ENCODE measurements at places on chromosomes 5 and 9. TPM values are rescaled to one million over a fixed set of nuclear protein-coding genes. Genes with fewer than 3 reads are reported as not detected.
A peak's percentile ranks its signal among the peaks of the same experiment; 100 is the strongest.

DNA sequence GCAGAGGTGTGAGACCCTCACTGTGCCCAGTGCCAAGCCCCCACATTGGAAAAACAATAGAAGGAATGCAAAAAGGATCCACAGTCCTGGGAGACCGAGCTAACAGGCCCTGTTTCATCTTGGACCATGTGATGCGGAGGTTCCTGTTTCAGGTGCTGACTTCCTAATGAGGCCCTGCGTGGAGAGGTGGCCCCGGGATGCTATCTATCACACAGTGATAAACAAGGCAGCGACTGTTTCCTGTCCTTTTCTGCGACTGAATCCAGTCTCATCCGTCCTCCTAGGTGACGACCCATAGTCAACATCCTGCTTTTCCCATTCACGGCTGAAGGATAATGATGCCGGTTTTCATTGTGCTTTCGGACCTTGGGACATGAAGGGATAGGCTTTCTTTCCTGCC is 56.4 kb upstream of the BOD1 start:
- H3K36me3 ChIP-seq: no peaks in the 10 kb centered on the region
- no peak overlapping the region for H3K4me3 ChIP-seq
- no peaks in the 10 kb centered on the region for H3K27me3 ChIP-seq
- no peak for DNase-seq

GRCh38 chr5:143979044-143979690 is 167.2 kb downstream of the HMHB1 start:
- H3K36me3 ChIP-seq: no peaks in the 10 kb centered on the region
- H3K4me1 ChIP-seq: no peaks in the 10 kb centered on the region
- H3K27ac ChIP-seq: no peak overlapping the region
- H3K4me3 ChIP-seq: no peak overlapping the region

- no peaks in the 10 kb centered on the region for H3K36me3 ChIP-seq
- H3K27me3 ChIP-seq: no peaks in the 10 kb centered on the region
- no peak overlapping the region for H3K27ac ChIP-seq
Measured at GRCh38 chr5:81908044-81908443, 63.8 kb upstream of the ATG10 start.

HRH2 gene
- 13.7 TPM for total RNA-seq

GRCh38 chr9:122122903-122123632 is 30.0 kb upstream of the TTLL11 start:
- peak; percentile 77 for DNase-seq
- H3K36me3 ChIP-seq: no peaks in the 10 kb centered on the region
- H3K4me1 ChIP-seq: peaks cover 10% of the 10 kb centered on the region
- H3K27ac ChIP-seq: no peak overlapping the region
- peaks cover 25% of the 10 kb centered on the region for H3K27me3 ChIP-seq

DNA sequence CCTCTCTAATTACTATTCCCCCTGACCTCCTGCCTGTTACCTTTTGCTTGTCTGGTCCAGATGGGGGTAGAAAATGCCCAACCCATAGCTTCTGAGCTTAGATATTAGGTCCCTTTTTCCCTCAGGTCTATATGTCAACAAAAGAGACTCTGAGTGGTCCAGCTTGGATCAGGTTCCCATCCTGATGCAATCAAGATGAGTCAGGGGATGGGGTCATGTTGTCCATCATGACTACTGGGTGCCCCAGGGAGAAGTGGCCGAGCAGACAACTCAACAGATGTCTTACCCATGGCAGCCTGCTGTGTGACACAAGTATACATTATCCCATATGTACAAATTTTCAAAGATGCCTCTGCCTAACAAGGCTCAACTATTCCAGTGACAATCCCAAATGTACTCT is 9.1 kb upstream of the ANKH start:
- H3K36me3 ChIP-seq: no peaks in the 10 kb centered on the region
- H3K4me3 ChIP-seq: no peak overlapping the region
- H3K27ac ChIP-seq: no peak overlapping the region
- no peaks in the 10 kb centered on the region for H3K4me1 ChIP-seq
- DNase-seq: no peak

DNA sequence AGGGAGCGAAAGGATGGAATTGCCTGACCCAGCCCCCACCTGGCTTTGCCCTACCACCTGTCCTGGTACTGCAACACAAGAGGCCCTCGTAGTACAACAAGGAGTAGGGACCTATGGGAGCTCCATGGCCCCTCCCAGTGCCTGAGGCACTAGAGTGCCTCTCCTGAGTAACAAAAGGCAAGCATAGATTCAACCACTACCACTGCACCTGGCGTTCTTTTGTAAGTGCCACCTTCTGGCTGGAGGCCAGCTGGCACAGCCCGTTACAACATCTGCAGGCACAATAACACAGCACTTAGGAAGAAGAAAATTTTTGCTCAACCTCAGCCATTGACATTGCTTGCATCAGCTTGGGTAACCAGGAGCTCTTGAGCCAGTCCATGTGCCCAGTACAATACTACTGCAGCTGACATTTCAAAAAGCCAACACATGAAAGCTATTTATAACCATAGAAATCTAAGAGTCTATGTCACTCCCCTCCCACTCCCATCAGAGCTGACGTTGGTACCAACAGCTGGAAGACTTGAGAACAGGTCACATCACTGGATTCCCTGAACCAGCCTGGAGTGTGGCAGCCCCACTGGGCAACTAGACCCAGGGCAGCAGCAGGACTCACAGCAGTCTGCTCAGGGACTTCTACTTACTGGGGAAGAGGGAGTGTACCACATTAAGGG is 17.7 kb upstream of the FAM174A start:
- no peaks in the 10 kb centered on the region for H3K4me1 ChIP-seq
- peaks cover 4% of the 10 kb centered on the region for H3K27me3 ChIP-seq
- no peak for DNase-seq
- no peaks in the 10 kb centered on the region for H3K36me3 ChIP-seq
- H3K27ac ChIP-seq: no peak overlapping the region

DNA sequence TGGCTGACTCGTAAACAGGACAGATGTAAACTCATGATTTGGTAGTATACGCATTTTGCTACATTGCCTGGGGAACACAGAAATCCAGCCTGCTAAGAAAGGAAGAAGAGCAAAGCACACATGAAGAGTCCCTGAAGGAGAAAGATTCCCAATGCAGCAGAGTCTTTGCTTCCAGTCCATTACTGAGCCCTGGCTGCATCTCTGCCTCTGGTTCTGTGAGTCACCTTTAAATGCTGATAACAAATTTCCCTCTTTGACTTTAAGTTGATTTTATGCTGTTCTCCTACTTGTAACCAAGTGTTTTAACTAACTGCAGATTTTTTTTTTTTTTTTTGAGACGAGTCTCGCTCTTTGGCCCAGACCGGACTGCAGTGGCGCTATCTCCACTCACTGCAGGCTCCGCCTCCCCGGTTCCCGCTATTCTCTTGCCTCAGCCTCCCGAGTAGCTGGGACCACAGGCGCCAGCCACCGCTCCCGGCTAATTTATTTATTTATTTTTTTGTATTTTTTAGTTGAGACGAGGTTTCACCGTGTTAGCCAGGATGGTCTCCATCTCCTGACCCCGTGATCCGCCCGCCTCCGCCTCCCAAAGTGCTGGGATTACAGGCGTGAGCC is 8.5 kb upstream of the PRXL2C start:
- no peaks in the 10 kb centered on the region for H3K36me3 ChIP-seq
- H3K27me3 ChIP-seq: peaks cover 2% of the 10 kb centered on the region
- H3K4me1 ChIP-seq: peaks cover 2% of the 10 kb centered on the region
- no peak for DNase-seq

RARS1 gene
- total RNA-seq: 65.8 TPM

RIGI gene
- 33.7 TPM for total RNA-seq

- no peaks in the 10 kb centered on the region for H3K27me3 ChIP-seq
- no peak overlapping the region for H3K27ac ChIP-seq
- no peak for DNase-seq
Measured at GRCh38 chr5:777756-778161, 6.8 kb downstream of the ZDHHC11B start.

All from activated CD4-positive, alpha-beta memory T cell treated with anti-CD3 and anti-CD28 coated beads, Interleukin-2, amount 10 ng/mL, durations not matched to agents 7 days and 5 days (primary cell).